ENCODE measurements at places on chromosomes 12 and 14.
A peak's percentile ranks its signal among the peaks of the same experiment; 100 is the strongest.

DNA sequence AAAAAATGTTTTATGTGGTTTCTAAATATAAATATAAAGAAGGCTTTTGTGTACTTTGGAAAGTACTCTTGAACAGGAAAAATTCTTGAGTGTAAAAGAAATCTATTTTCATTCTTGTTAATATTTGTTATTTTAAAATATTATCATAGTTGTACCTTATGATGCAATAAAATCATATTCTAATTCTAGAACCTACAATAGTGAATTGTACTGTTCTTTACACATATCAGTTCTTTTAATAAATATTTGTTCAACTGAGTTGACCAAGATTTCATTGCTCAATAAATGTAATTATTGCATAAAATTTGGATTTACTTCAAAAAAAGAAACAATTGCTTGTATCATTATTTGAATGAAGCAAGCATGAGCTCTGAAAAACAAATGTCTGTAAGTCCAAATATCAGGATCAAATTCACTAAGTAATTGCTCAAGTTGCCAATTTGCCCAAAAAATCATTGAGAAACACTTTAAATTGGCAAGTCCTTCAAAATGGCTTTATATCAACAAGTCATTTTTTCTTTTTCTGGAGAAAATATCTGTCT is 191.6 kb upstream of the SLC16A7 start:
- DNase-seq, result no peak

DNA sequence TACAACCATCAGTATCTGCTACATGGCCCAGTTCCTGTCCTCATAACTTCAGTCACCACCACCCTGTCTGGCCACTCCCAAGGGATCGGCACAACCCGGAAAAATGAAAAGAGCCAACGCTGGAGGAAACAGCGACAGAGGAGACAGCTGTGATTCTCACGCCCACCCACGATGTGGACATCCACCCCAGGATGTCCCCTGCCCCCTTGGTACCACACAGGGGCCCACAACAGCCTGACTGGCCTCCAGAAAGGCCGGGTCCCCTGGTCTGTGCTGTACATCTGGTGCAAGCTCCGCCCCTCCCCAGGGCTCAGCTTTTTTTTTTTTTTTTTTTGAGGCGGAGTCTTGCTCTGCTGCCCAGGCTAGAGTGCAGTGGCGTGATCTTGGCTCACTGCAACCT is 12.5 kb downstream of the RPS6KL1 start:
- DNase-seq, result no peak

GRCh38 chr14:100155049-100155621 is 4.3 kb downstream of the DEGS2 start:
- DNase-seq, result no peak

GRCh38 chr14:84961637-84962036 is 568.3 kb upstream of the FLRT2 start:
- DNase-seq, result no peak

GRCh38 chr12:43937947-43938346 is 102.1 kb downstream of the TMEM117 start:
- DNase-seq, result no peak

DNA sequence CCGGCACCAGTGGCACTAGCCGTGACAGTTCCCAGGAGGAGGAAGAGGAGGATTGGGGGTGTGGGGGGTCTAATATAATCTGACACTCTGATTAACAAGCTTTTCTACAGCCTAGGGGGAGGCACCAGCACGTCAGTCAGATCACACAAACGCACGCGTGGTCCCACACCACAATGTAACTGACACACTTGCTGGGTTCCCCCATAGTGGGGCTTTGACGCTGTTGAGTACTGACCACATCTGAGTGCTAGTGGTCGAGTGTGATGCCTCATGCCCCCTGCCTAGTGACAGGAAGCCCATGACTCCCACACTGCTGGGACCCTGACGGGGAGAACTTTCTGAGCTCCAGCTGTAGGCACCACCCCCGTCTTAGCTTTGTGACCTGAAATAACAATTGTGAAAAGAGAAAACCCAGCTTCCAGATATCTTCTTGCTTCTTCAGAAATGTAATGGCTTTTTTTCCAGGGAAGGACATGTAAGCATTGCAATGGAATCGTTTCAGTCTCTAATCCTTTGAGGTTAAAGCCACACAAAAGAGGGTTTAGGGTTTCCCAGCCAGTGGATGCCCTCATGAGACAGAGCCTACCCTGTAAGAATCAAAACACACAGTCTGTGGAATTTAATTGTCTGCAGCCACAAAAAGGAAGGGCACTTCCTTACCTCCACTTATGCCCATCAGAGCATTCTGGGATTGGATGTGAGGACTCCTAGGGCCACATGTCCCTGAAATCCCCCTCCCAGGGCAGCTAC is 183.9 kb downstream of the PIWIL1 start:
- DNase-seq, result no peak

GRCh38 chr12:54286042-54287030 is 5.8 kb downstream of the HNRNPA1 start:
- no peak for DNase-seq

GRCh38 chr14:101087614-101088394 is 184.3 kb upstream of the RTL1 start:
- DNase-seq, result peak; percentile 48

GRCh38 chr12:55227643-55228042 is 6.8 kb downstream of the OR10A7 start:
- no peak for DNase-seq

DNA sequence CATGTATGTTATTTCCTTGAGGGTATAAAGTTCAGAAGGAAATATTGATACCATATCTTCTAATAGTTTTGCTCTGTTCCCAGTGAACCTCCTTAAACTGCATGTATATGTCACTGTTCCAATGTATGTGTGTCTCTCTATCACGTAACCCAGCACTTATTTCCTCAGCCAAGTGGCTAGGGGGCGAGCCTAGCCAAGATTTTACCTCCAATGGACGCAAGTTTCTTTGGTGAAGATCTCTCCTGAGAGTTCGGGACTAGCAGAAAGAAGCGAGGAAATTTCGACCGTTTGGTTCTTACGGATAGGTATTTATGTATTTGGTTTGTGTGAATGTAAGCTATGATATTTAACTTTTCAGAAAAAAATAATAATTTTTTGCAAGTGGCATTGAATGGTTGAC is 2.5 kb downstream of the SFSWAP start:
- peak; percentile 9 for DNase-seq

GRCh38 chr14:37246427-37246829 is 48.7 kb downstream of the MIPOL1 start:
- DNase-seq, result no peak

- DNase-seq, result no peak
Observed at GRCh38 chr14:24092505-24093206, 1.5 kb upstream of the PCK2 start.

GRCh38 chr12:131882804-131883520 is 11.5 kb upstream of the ULK1 start:
- no peak for DNase-seq

DNA sequence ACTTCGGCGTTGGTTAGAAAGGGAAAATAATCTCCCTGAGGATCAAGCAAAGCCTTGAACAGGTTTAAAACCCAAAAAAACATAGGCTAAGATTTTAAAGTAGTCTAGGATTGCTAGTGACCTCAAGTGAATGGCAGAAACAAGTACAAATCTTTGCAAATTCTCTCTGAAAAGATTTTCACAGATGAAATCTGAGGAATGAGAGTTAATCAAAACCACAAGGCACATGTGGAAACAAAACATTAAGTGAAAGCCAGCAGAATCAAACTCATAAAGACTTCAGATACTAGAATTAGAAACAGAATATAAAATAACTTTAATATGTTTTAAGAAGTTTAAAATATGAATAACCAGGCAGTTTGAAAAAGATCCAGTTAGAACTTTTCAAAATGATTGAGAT is 52.2 kb upstream of the CFL2 start:
- no peak for DNase-seq

- no peak for DNase-seq
Observed at GRCh38 chr14:96177766-96178375, 26.8 kb upstream of the BDKRB2 start.

- DNase-seq, result no peak
Observed at GRCh38 chr14:56341766-56342493, 223.7 kb downstream of the PELI2 start.

DNA sequence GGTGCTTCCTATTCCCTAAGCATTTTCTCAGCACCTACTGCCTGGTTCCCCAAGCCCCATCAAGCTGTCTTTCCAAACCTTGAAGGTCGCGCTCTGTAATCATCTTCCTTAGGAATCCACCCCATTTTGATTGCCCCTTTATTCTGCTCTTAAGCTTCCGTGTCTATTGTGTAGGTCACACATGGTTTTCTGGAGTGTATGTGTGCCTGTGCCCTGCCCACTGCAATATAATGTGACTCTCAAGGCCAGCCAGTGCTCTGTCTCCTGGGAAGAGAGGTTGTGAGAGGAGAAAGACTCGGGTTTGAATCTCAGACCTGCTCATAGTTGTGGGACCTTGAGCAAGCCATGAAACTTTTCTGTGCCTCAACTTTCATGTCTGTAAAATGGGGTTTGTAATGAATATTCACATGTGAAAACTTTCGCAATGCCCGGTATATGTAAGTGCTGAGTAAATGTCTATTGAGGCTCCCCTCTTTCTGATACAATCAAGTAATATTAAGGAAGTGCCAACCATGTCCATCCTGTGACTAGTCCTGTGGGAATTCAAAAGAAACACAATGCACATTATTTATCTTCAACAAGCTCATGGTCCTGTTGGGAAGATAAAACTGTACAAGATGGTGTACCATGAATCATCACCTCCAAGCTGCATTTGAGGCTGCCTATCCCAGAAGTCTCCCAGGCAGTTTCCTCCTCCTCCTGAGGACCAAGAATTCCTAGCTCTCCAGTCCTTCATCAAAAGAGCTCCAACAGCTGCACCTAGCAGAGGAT is 774 bp upstream of the KRT75 start:
- no peak for DNase-seq

GRCh38 chr12:105820429-105821125 is 318.2 kb downstream of the NUAK1 start:
- DNase-seq, result peak; percentile 81

DNA sequence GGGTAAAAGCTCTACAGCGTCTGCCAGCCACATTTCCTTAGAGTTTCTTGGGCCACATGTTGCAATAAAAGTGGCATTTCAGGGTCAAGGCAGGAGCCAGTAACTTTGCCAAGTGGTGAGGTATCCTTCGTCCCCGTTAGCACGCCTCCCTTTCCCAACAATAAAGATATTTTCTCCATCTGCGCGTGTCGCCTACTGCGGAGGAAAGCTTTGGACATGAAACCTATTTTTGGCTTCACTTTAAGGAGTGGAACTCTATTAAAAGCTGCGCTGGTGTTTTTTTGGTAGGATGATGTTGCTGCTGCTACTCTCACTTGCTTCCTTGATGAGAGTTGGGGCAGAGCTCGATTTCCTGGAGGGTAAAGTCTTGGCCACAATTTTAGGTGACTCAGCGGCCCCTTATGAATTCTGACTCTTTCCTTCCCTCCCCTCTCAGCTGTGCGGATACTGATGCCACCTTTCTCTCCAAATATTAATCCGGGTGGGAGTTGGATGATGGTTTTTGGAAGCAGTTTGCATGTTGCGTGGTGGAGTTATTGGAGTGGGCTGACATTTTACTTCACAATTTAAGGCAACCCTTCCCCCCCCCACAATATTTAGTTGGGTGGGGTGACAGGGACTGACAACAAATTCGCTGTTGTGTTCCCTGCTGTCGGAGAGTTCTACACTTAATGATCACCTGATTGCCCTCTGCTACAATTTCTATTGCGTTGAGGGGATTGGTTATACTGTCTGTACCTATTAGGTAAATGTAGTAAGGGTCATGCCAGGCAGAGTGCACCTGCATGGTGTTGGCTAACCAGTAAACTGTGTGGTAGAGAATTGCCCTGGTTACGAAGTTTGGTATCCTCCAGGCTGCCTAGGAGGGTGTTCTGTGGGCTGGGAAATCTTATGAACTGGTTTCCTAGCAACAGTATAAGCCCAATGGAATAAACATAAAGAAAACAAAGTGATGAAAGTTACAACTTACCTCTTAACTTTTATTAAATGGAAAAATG is 1.1 kb downstream of the CCDC91 start:
- DNase-seq, result peak; percentile 73

DNA sequence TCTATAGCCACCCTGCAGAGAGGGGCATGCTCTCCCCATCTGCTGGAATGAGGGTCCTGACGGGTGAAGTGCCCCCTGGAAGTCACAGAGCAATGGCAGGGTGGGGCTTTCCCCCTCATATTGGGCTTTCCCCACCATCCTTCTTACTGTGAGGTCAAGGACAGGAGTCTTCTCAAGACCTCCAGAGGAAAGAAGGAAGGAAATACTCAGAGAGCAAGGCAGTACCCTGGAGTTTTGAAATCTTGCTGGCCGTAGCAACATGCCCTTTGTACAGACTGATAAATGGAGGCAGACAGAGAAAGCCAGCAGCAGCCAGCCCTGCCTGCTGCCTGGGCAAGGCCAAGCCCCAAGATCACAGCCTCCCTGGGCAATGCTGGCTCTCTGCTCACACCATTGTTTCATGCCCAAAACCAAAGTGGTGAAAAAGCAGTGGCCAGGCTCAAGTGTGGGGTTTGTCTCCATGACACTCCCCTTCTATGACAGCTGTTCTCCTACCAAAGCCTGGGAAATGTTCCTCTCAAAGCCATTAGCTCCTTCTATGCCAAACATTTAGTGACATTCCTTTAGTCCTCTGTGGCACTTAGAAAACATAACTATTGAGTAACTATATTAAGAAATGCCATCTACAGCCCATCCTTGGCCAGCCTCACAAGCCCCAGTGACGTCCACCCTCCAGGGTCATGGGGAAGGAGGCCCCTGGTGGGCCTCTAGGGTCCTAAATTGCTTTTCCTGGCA is 13.2 kb upstream of the ITPK1 start:
- DNase-seq, result no peak

DNA sequence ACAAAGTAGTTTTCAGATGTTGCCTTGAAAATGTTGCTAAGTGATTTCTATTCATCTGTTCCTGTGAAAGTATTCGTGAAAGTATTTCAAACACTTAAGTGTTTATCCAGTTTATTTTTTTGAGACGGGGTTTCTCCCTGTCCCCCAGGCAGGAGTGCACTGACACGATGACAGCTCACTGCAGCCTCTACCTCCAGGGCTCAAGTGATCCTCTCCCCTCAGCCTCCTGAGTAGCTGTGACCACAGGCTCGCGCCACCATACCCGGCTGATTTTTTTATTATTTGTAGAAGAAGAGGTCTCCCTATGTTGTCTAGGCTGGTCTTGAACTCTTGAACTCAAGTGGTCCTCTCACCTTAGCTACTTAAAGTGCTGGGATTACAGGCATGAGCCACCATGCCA is 1.7 kb downstream of the ZDHHC17 start:
- no peak for DNase-seq

DNA sequence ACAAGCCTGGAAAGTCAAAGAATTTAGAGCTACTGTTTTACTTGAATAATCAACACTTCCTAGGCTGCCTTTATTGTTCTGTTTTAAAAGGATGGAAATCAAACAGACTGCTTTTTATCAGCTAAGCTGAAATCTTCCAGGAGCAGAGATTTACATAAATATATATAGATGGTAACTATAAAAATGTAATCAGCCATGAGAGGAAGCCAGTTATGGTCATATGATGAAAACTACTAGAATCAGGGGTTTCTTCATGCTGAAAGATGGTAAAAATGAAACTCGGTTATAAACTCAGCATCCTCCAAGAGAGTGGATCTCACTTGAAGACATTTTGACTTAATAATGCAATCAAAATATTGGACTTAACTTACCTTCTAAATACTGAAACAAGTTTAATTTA is 413.0 kb downstream of the GXYLT1 start:
- DNase-seq, result no peak

- DNase-seq, result no peak
Observed at GRCh38 chr14:59097681-59098080, 90.8 kb upstream of the DAAM1 start.

Data from right atrium auricular region (tissue), 2 donors.